Heart left ventricle (tissue), 16 donors: ENCODE measurements at places on chromosomes 1 and 21. TPM values are rescaled to one million over a fixed set of nuclear protein-coding genes. Genes with fewer than 3 reads are reported as not detected.

DNA sequence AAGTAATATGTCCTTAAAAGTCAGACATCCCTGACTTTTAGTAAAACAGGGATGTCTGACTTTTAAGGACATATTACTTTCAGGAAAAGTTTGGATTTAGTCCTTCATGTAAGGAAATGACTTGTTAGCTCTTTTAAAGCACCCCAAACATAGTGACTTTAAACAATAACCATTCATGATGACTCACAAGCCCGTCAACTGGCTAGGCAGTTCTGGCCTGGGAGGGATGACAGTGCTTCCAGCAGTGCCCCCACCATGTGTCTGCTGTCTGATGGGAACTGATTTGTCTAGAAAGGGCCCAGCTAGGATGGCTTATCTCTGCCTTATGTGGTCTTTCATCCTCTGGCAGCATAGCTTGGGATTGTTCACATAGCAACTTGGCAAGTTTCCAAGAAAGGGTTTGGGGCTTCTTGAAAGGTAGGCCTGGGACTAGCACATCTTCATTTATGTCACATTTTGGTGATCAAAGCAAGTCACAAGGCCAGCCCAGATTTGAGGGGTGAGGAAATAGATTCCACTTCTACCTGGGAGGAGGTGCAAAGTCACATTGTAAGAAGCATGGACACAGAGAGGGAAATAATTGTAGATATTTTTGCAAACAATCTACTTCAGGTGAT lies 143.5 kb downstream of the C1orf94 start:
- no peaks in the 10 kb centered on the region for H3K36me3 ChIP-seq
- no peaks in the 10 kb centered on the region for H3K27me3 ChIP-seq
- no peak for DNase-seq
- no peaks in the 10 kb centered on the region for H3K4me1 ChIP-seq
- no peak overlapping the region for H3K27ac ChIP-seq
- no peak overlapping the region for H3K4me3 ChIP-seq

- no peak overlapping the region for H3K27ac ChIP-seq
- H3K27me3 ChIP-seq, result no peaks in the 10 kb centered on the region
- H3K36me3 ChIP-seq, result no peaks in the 10 kb centered on the region
- no peak overlapping the region for H3K4me3 ChIP-seq
- no peak for DNase-seq
Measured at GRCh38 chr1:87305762-87306161, 22.9 kb upstream of the LMO4 start.

DNA sequence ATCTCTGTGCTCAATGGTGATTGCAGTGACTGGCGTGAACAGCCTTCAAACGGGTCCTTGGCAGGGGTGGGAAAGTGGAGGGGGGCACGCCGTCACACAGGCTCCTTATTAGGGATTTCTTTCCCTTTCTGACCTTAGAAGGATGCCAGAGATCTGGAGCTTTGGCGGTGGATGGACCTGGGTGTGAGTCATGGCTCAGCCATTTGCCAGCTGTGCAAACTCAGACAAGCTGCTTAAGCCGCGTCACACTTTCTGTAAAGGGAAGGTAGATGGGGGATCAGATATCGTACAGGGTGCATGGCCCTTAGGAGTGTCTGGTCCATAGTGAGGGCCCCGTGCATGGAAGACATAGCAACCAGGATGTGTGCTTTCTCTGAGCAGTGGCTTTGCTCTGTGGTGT lies 48.3 kb upstream of the C1orf174 start:
- no peak overlapping the region for H3K4me3 ChIP-seq
- DNase-seq, result no peak
- H3K36me3 ChIP-seq, result no peaks in the 10 kb centered on the region
- peaks cover 81% of the 10 kb centered on the region for H3K27me3 ChIP-seq
- no peak overlapping the region for H3K27ac ChIP-seq

DNA sequence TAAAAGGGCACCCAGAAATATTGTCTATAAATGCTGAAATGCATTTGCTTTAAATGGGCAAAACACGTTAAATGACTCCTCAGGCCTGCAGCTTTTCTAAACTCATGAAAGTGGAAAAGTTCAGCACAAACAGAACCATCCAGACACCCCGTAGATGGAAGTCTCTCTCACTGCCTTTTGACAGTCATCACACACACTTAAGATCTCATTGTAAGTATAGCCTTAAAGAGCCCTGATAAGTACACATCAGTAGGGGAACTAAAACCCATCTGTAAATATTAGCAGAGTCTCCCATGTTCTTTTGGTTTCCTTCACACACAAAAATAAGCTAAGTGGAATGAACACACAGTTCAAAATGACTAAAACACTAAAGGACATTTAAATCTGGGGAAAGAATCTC lies 166.7 kb downstream of the LTN1 start:
- peaks cover 26% of the 10 kb centered on the region for H3K4me1 ChIP-seq
- H3K27me3 ChIP-seq, result no peaks in the 10 kb centered on the region
- no peak overlapping the region for H3K27ac ChIP-seq
- DNase-seq, result no peak

- no peaks in the 10 kb centered on the region for H3K27me3 ChIP-seq
- H3K36me3 ChIP-seq, result no peaks in the 10 kb centered on the region
- no peak overlapping the region for H3K27ac ChIP-seq
Measured at GRCh38 chr21:42630626-42631025, 22.8 kb upstream of the PDE9A start.

RGS8 gene
- total RNA-seq, result not detected

RGS18 gene
- total RNA-seq, result 1.4 TPM
